Cortex of kidney (tissue), 1 donor: ENCODE measurements at places on chromosomes 3 and 15.

GRCh38 chr3:71305231-71306206 is 278.0 kb downstream of the FOXP1 start:
- no peak for DNase-seq

DNA sequence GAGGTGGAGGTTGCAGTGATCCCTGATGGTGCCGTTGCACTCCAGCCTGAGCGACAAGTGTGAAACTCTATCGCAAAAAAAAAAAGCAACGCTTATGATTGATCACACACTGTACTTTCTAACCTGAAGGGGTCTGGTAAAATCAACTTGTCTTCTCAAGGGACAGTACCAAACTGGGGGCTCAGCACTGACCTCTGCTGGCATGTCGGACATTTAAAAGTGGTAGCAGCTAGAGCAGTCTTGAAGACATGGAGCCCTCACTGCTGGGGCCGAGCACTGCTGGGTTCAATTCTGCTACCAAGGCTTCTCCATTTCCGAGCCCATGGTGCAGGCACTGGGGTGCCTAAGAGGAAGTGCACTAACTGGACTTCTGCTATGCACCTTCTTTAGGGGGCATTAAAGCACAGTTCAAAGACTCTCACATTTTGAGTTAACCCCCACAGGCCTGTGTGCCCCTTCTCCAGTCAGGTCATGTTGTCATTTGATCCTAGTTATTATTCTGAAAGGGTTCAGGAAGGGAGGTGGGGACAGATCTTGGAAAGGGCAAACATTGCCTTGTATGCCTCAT is 26.4 kb upstream of the LAMP3 start:
- no peak for DNase-seq

GRCh38 chr15:84749111-84749991 is 959 bp downstream of the ZNF592 start:
- DNase-seq, result no peak

- no peak for DNase-seq
Measured at GRCh38 chr3:186882881-186883685, 40.6 kb downstream of the ADIPOQ start.

- no peak for DNase-seq
Measured at GRCh38 chr3:90068783-90069182, 961.4 kb downstream of the EPHA3 start.

DNA sequence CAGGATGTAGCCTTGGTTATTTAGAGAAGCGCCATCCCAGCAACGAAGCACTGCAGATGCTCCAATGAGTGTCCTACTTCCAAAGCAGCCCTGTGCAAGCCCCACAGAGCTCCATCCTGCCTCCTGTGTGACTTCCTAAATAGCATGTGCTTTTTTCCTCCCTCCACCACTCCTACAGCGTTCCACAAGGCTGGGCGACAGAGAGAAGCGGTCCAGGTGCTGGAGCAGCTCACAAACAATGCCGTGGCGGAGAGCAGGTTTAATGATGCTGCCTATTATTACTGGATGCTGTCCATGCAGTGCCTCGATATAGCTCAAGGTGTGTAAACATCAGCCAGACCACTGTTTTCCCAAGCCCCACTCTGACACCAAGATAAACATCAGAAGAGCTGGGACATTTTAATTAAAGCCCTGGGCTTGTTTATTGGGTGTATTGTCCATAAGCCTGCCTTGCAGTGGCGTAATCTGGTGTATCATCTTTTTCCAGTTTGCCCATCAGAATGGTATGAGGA is 22.2 kb upstream of the RHO start:
- DNase-seq, result no peak

DNA sequence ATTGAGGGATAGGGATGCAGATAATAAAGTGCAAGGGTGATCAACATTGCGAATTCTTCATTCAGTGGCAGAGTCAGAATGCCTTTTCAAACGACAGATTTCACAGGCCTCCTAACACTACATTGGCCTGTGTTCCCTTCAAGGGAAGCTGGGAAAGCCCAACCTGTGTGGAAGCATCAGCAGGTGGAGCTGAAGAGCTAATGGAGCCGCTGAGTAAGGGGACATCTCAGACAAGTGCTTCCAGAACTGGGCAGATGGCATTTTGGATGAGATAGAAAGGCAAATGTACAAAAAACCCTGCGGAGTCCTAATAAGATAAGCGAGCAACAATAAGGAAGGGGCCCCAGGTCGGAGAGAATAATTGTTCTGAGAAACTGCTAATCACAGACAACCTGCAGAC is 8.5 kb upstream of the SLC24A5 start:
- DNase-seq, result no peak
